ENCODE measurements at places on chromosomes 7 and 10.

GRCh38 chr10:30804478-30805055 lies 175.0 kb upstream of the LYZL2 start:
- DNase-seq = no peak

GRCh38 chr7:142338633-142339501 lies 81.0 kb upstream of the PRSS58 start:
- no peak for DNase-seq

DNA sequence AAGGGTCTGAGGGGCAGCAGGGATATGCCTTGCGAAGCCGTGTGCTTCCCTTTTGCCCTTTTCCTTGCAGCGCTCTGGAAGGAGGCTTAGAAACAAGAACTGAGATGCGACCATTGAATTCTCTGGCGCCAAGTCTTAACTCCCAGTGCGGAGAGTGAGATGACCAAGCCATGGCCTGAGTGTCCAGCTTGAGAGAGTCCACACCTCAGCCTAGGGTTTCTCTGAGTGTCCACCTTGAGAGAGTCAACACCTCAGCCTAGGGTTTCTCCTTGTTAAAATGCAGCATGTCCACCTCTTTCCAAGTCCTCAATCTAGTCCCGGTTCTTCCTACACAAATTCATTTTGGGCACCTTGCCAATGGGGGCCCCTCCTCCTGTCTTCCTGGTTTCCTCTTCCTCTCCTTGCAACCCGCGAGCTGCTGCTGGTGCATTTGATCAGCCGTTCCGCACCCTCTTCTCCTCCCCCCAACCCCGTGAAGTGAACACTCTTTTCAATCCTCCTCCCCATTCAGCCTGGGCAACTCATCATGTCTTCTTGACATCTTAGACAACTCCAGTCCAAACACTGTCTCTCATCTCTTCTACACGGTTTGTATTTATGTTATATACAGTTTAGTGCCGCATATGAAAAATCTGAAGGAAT lies 178.2 kb upstream of the PITRM1 start:
- no peak for DNase-seq

DNA sequence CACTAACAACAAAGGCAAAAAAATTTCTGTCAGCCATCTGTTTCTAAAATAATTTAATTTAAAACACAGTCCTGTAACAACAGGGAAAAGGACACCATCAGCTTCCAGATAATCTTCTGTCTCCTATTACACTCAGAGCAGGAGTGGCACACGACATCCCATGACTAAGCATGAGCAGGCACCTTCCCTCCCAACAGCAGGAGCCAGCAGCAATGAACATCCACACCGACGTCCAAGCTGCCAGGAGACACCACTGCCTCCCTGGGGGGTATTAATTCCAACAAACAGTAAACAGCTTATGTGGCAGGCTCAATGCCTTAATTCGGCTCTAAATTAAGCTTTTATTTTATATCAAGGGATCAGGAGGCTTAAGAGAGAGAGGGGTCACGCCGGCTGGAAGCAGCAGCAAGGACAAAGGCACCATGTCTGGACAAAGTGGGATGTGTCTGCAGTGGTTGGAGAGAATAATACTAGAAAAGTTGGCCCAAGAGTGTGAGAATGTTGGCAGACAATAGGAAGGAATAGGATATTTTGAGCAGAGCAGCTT lies 45.7 kb downstream of the KIAA1549 start:
- DNase-seq = peak; percentile 64

GRCh38 chr7:1028775-1029636 lies 15.3 kb upstream of the GPR146 start:
- DNase-seq = peak; percentile 91

DNA sequence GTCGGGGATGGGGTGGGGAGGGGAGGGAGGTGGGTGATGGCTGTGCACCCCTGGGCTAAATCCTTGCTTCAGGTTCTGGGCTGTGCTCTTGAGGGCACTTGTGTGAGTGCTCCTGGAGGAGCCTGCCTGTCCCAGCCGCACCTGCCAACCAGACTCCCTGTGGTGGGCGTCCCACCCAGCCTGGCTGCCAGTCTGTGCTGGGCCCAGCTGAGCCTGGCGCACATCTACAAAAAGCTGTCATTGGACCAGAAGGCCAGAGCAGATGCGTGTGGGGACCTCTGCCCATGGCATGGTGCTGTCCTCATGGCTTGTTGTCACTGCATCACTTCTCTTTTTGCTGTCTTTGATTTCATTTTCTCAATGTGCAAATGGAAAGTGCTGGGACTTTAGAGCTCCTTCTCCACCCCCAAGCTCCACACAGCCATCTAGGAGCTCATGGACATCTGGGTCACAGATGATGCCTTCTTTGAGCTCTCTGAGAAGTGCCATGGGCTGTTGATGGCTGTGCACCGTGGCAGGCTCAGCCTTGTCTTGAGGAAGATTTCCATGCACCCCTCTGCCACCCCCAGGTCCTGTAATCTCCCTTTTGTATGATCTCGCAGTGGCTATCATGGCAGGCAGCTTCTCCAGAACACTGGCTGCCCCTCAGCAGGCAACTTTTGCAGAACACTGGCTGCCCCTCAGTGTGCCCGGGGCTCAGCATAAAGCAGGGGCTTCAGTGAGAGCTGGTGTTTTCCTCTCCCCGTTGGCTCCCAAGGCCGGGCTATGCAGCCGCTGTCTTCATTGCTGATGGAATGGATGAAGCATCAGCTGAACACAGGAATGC lies 83.9 kb downstream of the ADCY1 start:
- no peak for DNase-seq

- peak; percentile 22 for DNase-seq
Observed at GRCh38 chr10:15719899-15720634, at the start of gene ITGA8. TSS of gene ITGA8 (minus strand) at chr10:15719922. CDS start at chr10:15719771, 151 bp downstream.

GRCh38 chr7:139748373-139748765 lies 29.4 kb downstream of the HIPK2 start:
- no peak for DNase-seq

GRCh38 chr7:95687759-95688343 lies 84.5 kb upstream of the DYNC1I1 start:
- peak; percentile 81 for DNase-seq

- no peak for DNase-seq
Observed at GRCh38 chr10:3365630-3366029, 193.0 kb upstream of the PITRM1 start.

GRCh38 chr10:51010977-51011376 lies 63.3 kb upstream of the PRKG1 start:
- peak; percentile 45 for DNase-seq

DNA sequence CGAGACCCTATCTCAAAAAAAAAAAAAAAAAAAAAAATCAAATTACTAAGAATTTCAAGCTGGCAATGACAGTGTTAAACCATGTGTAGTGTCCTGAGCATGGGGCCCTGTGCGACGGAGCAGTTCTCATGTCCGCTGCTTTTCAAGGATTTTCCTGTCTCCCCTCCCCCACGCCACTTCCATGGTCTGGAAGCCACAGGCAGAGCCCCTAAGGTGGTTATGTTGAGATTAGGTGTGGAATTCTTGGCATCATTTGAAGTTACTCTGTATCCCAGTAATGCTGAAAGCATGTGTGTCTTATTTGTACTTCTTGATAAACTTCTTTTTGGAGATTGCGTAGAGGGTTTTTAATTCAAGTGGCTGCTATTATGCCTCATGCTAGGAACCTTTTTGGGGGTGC lies 65.2 kb downstream of the PFKFB3 start:
- DNase-seq = no peak

GRCh38 chr7:159121068-159121467 lies 23.6 kb downstream of the VIPR2 start:
- no peak for DNase-seq

- peak; percentile 36 for DNase-seq
Observed at GRCh38 chr7:82438521-82438920, 5.1 kb downstream of the CACNA2D1 start.

DNA sequence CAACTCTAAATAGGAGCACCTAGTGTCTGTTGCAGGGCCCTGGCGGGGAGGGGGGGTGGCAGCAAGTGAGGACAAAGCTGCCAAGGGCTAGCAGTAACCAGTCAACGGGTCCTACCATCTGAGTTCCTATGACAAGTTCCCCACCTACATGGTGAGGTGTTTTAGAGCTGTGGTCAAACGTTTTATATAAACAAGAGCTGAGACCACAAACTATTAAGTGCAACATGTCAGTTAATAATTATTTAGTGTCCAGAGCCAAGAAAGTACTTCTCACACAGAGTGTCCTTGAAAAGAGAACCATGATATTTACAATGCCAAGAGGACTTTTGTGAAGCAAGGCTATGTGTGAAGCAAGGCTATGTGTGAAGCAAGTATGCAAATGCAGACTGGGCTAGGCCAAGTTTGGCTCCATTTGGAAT lies 434.7 kb downstream of the TNS3 start:
- DNase-seq = no peak

DNA sequence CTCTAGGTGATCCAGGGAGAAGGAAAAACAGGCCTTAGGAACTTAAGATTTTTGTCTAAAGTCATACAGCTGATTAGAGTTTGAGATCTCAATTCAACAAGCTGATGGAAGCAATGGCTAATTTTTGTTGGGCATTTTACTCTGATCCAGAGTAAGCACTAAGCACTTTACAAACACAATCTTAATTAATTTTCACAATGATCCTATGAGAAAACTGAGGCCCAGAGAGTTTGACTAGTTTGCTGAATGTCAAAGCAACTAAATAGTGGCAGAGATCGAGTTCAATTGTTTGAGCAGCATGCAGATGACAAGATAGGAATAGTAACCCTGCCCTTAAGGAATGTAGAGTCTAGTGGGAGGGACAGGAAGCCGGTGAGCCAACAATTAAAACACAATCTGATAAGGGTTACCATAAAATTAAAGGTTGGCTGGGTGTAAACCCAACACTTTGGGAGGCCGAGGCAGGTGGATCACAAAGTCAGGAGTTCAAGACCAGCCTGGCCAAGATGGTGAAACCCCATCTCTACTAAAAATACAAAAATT lies 13.5 kb upstream of the RPEL1 start:
- no peak for DNase-seq

- DNase-seq = peak; percentile 95
Observed at GRCh38 chr10:49082766-49083165, 32.6 kb downstream of the VSTM4 start.

DNA sequence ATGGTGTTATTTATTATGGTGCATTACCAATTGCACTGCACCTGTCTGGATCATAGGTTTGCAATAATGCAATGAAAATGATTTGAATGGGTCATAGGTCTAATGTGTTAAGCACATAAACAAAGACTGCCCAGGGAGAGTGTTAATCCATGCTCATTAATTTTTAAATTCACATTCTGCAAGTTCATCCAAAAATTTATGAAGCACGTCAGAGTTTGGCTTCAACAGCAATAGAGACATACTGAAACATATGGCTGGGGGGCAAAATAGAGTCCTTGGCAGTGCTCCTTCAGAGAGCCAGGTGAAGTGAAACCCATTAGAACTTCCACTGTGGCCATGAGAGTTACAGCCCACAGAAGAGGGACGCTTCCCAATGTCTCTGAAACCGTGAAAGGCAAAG lies 441.1 kb downstream of the POM121L12 start:
- peak; percentile 30 for DNase-seq

DNA sequence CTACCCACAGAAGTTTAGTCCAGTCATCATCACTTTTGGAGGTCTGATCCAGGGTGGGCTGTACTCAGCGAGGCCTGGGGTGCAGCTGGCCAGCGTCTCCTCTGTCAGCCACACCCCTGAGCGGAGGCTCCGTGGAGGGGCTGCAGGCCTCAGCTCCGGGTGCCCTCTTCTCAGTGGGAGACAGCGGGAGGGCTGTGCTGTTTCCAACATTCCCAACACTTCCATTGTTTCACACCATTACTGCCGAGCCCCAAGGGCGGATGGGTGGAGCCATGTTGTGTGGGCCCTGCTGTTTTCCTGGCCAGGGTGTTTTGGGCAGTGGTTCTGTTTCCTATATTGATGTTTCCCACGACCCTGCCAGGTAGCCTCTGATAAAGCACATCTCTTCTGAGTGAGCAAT lies 95.0 kb downstream of the MKI67 start:
- no peak for DNase-seq

GRCh38 chr7:55977831-55978230 lies 13.4 kb downstream of the NIPSNAP2 start:
- DNase-seq = peak; percentile 69

DNA sequence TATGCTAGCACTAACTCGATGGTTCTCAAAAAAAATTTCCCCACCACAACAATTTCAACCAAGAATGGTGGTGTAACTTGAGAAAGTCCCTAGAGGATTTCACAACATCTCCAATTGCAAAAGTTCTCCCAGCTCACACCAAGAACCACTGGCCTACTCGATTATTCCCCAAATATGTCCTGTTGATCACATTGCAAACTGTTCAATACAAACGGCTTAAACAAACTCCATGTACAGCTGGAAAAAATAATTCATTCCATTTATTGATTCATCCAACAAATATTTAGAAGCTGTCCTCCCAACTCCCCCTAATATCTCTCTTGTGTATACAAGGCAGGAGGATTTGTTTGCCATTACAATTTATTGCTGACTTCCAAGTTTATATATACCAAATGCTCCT lies 19.1 kb downstream of the TMEM176B start:
- no peak for DNase-seq

GRCh38 chr7:28418311-28418710 lies 6.0 kb downstream of the CREB5 start:
- no peak for DNase-seq

DNA sequence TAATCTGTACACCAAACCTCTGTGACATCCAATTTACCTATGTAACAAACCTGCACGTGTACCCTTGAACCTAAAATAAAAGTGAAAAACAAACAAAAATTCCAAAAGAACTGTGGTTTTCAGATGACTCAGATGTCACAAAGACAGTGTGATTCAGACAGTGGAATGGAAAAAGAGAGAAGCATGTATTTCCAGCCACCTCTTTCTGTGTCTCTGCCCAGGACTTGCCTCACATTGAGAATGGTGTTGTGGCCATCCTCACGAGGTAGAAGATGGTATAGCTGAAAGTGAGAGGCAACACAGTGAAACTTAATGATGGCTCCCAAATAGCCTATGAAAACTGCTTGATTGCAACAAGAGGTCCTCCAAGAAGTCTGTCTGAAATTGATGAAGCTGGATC lies 78.0 kb downstream of the ARL5B start:
- DNase-seq = no peak

- DNase-seq = no peak
Observed at GRCh38 chr10:42790835-42791234, 8.2 kb downstream of the BMS1 start.

DNA sequence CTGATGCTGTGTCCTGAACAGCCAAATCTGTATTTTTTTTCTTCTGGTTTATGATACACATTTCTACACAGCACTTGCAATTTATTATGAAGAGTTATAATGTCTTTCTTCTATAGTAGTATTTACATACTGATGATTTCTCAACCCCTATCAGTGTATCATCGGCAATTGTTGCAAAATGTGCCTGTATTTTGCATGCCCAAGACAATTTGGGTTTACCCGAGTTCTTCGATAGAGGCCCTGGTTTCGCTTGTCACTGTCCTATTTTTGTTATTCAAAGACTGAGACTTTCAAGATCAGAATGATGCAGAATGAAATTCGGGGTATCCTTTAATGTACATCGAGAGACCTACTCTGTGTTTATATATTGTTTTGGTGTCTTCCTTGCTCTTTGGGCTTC lies 184.5 kb upstream of the PRSS58 start:
- no peak for DNase-seq

GRCh38 chr10:133159950-133160825 lies at the start of gene KNDC1:
TSS of gene KNDC1 (plus strand) at chr10:133160219. CDS start at chr10:133160468, 249 bp downstream.
- DNase-seq = peak; percentile 68

Data from brain (organoid and tissue), 16 donors.